ENCODE measurements at places on chromosomes 2 and 18.

- no peak for DNase-seq
Observed at GRCh38 chr2:15762449-15762848, 170.8 kb downstream of the DDX1 start.

GRCh38 chr2:61380056-61380881, 90.6 kb downstream of the USP34 start:
- no peak for DNase-seq

DNA sequence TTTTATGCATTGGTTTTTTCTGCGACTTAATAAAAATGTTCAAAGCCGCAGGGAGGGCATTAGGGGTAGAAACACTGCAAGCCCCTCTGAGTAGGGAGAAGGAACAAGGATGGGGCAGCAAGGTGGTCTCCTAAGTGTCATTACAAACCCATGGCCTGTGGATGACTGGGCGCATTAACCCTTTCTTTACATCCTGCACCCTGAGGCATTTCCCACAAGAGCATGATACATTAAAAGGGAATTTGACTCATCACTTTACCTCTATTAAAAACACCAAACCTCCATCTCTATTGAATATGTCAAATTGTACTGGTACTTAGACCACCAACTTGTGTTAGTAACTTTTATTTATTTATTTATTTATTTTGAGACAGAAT, 112.5 kb downstream of the VIT start:
- DNase-seq, result no peak

DNA sequence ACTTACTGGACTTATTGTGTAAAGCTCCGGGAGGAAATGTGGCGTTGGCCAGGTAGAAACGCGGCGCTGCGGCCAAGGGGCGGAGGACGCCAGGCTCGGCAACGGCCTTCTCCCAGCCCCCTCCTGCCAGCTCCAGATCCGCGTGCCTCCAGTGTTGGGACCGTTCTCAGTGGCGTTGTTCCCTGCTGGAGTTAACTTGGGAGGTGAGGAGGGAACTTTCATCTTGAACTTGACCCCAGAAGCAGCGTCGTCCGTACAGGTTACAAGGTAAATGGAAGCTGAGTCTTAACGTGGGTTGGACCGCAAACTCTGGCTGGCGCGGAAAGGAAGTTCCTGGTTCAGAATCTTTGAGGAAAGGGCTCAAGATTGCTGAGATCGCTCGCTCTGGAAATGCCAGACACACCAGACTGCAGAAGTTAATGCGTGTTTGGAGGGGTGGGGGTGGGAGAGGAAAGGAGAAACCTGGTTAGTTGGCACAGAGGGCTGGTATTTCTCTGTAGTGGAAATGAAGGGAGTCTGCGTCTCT, 1.3 kb downstream of the TANC1 start:
- DNase-seq, result no peak

- no peak for DNase-seq
Observed at GRCh38 chr18:57131782-57132181, 15.1 kb upstream of the BOD1L2 start.

- DNase-seq, result no peak
Observed at GRCh38 chr2:86624267-86624547, 542 bp upstream of the RNF103 start.

GRCh38 chr2:203301667-203302066, 26.5 kb upstream of the ABI2 start:
- no peak for DNase-seq

DNA sequence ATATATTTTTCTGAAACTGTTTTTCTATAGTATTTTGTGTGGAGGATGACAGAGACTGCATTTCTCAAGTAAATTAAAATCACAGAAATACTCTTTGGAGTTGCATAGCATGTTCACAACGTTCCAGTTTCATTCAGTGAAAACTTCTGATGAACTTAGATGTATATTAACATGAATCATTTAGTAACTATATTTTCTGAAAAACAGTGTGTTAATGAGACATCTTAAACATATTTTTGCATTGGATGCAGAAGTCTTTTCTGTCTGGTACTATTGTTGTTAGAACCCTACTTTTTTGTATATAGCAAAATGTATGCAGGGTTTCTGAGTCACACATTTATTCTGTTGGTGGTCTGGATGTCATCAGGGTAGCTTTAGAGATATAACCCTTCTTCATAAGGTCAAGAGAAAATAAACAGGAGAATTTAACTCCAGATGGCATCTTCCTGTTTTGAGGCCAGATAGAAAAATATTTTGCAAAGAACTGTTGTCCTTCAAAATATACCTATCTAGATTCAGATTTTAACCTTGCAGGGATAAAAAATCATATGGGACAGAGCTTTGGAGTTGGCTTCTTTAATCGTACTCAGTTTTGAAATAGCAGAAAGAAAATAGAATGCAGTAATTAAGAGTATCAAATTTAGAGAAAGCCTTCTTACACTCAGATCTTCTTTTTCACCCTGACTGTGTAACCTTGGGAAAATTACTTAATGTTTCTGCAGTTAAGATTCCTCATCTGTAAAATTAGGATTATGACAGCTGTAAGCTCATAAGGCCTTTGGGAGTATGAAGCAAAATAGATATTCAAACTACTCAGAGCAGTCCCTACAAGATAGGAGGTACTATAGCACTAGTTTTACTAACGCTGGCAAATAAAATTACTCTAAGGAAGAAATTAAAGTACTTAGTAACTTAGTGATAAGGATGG, 5.3 kb downstream of the COL3A1 start:
- DNase-seq, result no peak

GRCh38 chr2:9191041-9191481, 15.6 kb upstream of the ASAP2 start:
- DNase-seq, result no peak

DNA sequence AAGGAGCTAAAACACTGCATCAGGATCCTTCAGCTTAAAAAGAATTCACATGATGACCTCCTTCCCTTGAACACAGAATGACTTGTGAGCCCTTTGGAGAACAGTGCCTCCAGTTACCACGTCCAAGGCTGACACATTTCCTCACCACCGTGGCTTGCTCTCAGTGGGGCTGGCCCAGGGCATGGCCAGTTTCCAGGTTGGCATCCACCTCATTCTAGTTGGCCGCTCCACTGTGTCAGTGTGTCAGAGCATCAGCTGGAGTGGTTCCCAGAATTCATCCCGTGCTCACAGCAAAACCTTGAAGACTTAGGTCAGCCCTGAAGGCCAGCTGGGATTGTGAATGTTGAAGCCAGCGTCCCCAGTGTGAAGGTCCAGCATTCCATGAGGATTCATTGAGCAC, 158.5 kb downstream of the INSIG2 start:
- no peak for DNase-seq

DNA sequence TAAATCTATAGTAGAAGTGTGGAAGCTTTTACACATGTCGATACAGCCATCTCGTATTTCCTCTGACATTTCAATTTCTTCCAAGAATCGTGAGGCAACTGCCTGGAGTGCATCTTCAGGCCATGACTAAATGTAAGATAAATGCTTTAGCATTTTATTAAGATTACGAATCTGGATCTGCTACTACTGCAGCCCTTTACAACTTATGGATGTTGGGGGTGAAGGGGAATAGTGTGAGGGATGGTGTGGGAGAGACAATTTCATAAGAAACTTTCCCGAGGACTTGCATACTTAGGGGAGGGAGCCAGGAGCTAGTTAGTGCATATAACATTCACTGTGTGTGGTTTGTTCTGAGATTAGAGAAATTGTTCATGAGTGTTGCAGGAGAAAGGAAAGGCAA, 204.8 kb downstream of the SLC39A10 start:
- DNase-seq, result no peak

- DNase-seq, result no peak
Observed at GRCh38 chr2:230134496-230135129, 65.9 kb upstream of the SLC16A14 start.

GRCh38 chr2:207683438-207683837, 28.0 kb upstream of the CCNYL1 start:
- no peak for DNase-seq

- DNase-seq, result no peak
Observed at GRCh38 chr2:19683556-19683955, 218.2 kb downstream of the TTC32 start.
